T-cell (primary cell): ENCODE measurements at places on chromosomes 6 and 20.

DNA sequence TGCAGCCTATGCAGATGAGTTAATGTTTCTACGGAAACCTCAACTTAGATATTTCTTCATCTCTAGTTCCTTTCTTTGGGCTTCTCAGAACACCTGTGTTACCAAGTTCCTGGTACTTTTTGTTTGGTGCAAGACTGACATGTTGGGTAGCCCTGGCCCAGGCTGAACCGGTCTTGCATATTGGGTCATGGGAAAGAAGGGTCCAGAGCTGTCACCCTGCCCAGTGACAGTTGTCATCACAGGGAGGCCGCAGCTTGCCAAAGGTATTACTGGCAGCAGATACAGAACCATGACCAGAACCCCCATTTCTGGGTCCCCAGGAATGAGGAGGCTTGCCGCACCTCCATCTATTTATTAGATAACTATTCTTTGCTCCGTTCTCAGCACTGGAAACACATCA lies 40.2 kb downstream of the PDYN start:
- H3K27me3 ChIP-seq = peaks cover 13% of the 10 kb centered on the region
- no peak overlapping the region for H3K4me3 ChIP-seq
- DNase-seq = no peak

DNA sequence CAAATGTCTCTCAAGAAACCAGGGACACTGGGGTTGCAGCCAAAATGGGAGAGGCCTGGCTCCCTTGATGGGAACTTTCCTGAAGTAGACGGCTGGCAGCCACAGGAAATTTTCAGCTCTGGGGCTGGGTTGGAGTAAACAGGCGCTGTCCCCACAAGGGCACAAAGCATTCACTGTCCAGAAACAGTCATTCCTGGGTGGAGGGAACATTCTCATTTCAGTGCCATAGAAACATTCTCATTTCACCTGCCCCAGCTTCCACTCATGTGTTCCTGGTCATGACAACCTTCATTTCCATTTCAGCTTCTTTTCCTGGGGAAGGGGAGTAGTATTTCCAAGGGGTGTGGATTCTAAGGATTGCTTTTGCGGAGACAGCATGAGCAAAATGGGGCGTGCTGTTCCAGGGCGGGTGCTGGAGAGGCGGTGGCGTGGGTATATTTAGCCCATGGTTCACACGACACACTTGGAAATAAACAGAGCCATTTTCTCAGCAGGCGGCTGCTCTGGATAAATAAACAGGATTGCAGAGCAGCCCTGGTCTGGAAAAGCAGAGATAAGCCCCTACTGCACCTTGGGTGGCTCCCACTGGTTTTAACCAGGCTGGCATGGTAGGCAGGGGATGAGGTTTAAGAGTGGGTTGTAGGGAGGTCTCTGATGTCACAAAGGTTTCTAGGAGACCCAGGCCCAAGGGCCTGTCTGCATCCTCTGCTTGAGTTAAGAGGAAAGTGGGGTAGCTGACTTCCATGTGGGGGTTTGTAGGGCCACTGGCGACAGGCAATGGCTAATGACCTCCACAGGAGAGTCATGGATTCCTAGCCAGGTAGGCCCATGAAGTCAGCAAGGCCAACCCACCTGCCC lies 32.9 kb downstream of the COX4I2 start:
- no peak for DNase-seq
- H3K27me3 ChIP-seq = no peaks in the 10 kb centered on the region
- no peak overlapping the region for H3K27ac ChIP-seq
- H3K4me1 ChIP-seq = peaks cover 17% of the 10 kb centered on the region

DNA sequence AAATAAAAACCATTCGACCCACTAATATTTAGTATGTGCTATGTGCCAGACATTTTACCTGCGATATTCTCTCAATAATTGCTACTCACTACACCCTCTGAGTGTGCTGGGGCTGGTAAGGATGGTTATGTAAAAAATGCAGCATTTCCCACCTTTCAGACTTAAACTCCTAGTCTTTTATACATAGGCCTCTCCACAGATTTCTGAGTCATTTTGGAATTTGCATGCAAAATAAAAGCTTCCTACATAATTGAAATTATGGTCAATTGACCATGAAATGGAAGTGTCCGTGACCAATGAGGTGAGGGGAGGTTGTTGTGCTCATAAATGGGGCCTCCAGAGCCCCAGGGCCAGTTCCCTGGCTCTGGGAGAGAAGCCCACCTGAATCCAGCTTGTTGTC lies 37.7 kb upstream of the MAFB start:
- no peaks in the 10 kb centered on the region for H3K4me1 ChIP-seq
- H3K27ac ChIP-seq = no peak overlapping the region
- peaks cover 8% of the 10 kb centered on the region for H3K27me3 ChIP-seq
- DNase-seq = no peak

DNA sequence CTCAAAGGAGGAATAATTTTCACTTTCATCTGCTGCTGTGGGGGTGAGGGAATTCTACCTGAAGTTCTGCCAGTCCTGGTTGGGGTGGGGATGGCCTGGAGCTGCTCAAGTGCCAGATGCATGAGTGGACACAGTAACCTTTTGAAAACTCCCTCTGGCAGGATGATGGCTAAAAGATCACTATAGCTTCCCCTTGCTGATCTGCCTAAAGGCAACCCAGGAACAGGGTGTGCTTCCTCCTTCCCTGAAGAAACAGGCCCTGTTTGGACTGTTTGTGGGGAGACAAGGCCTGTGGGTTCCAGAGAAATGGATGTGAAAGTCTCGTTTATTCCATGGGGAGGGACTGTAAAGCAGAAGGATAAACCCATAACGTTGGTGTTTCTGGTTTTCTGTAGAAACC lies 176.9 kb downstream of the DTNBP1 start:
- H3K27me3 ChIP-seq = no peaks in the 10 kb centered on the region
- DNase-seq = no peak
- H3K4me1 ChIP-seq = peaks cover 18% of the 10 kb centered on the region
- no peak overlapping the region for H3K4me3 ChIP-seq

DNA sequence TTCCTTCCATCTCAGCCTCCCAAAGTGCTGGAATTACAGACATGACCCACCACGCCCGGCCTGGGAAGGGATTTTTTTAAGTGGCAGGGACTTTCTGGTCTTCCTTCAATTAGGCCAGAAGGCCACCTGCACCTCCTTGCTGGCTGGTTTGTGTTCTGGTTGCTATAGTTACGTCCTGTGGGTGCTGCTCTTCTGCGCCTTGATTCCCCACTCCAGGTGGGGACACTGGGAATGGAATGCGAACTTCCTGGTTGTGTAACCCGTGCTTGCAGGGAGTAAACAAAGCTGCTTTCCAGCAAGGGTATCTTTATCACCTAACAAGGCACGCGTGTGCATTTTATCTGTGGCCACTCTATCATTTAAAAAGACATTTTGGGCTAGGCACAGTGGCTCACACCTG lies 117.7 kb downstream of the PLEKHG1 start:
- no peaks in the 10 kb centered on the region for H3K27me3 ChIP-seq
- H3K27ac ChIP-seq = no peak overlapping the region
- no peaks in the 10 kb centered on the region for H3K36me3 ChIP-seq
- DNase-seq = no peak
- no peak overlapping the region for H3K4me3 ChIP-seq
- no peaks in the 10 kb centered on the region for H3K4me1 ChIP-seq

- no peak for DNase-seq
- H3K36me3 ChIP-seq = peaks cover 2% of the 10 kb centered on the region
- H3K4me1 ChIP-seq = no peaks in the 10 kb centered on the region
- H3K4me3 ChIP-seq = no peak overlapping the region
Measured at GRCh38 chr6:107444277-107444676, 15.1 kb downstream of the PDSS2 start.

DNA sequence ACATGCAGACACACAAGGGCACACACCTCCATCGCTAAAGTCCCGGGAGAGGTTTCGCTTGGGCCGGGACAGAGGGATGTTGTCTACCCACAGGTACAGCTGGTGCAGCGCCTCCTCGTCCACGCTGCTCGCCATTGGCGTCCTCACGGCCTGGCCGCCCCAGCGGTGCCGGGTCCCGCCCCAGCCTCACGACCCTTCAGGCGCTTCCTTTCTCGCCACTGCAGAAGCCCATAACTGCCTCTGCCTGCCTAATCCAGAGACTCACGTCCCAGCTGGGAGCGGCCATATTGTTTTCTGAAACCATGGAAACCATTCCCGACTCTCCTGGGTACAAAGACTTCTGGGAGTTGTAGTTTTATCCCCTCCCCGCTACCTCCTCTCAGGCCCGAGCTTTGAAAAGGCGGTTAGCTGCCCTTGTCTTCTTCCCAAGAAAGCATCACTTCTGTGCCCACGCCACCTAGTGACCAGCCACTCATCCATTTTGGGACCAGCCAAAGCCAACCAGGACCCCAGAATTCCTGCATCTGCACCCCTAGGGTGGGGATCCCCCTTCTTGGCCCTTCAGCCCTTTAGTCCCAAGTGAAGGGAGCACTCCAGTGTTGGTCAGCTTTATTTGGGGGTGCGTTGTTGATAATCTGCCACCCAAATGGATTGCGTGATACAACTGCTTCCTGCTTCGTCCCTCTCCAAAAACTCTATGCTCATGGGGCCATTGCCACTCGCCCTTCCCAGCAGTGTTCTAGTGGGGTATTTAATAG lies at the start of gene SPEF1:
SPEF1 (minus strand) TSS at position 296 of the 758 bp plus-strand sequence; CDS start at position 135, 161 bp downstream.
- H3K27me3 ChIP-seq = peaks cover 2% of the 10 kb centered on the region
- H3K4me3 ChIP-seq = peak within 1 kb of the TSS; percentile 49
- peaks cover 10% of the 10 kb centered on the region for H3K4me1 ChIP-seq
- H3K36me3 ChIP-seq = no peaks in the 10 kb centered on the region
- no peak within 1 kb of the TSS for H3K27ac ChIP-seq

DNA sequence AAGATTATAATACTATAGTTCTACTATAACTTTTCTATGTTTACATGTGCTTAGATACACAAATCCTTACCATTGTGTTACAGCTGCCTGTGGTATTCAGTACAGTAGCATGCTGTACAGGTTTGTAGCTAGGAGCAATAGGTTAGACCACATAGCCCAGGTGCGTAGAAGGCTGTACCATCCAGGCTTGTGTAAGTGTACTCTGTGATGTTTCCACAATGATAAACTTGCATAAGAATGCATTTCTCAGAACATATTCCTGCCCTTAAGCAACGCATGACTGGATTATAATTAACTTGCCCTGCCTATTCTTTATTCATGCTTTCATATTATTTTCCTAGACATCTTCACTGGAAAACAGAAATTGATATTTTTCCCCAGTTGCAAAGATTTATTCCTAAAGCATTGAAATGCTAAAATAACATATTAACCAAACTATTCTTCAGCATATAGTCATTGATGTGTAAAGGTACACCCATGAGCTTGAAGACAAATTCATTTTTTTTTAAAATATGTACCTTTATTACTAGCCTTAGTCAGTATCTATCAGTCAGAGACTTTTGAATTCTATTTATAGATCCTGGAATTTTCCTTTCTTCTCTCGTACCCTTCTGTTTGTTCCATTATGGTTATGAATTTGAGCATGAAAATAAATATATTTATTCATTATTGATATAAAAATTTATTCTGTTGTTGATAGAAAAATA lies 7.2 kb upstream of the CTAGE9 start:
- no peak overlapping the region for H3K27ac ChIP-seq
- no peak overlapping the region for H3K4me3 ChIP-seq

DNA sequence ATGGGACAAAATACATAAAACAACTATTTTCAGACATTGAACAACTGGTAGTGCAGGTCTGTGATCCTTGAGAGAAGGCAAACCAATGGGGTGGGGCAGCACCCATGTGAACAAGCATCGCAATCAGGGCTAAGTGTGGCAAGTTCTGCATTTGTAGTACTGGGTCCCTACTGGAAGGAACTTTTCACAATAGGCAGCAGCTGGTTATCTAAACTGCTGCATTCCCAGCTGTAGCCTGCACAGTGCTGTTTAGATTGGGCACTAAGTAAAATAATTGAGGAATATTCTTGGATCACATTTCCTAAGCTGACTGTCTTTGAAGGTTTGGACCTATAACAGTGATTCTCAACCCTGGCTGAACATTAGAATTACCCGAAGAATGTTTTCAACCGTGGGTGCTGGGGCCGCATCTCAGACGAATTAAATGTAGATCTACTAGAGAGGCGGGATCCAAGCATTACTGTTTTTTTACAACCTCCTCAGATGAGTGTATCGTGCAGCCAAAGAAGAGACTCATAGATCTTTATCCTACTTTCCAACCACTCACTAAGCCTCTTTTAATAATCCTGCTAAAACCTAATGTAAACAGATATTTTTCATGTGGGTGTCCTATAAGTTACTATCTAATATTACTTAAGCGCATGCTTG lies 12.4 kb upstream of the MAP3K4 start:
- no peak overlapping the region for H3K4me3 ChIP-seq
- no peaks in the 10 kb centered on the region for H3K36me3 ChIP-seq
- no peak for DNase-seq
- H3K27me3 ChIP-seq = peaks cover 2% of the 10 kb centered on the region

GRCh38 chr6:156013155-156013554 lies 557.5 kb upstream of the NOX3 start:
- peaks cover 4% of the 10 kb centered on the region for H3K4me1 ChIP-seq
- no peaks in the 10 kb centered on the region for H3K36me3 ChIP-seq
- no peak for DNase-seq
- H3K4me3 ChIP-seq = peak overlapping the region; percentile 53

DNA sequence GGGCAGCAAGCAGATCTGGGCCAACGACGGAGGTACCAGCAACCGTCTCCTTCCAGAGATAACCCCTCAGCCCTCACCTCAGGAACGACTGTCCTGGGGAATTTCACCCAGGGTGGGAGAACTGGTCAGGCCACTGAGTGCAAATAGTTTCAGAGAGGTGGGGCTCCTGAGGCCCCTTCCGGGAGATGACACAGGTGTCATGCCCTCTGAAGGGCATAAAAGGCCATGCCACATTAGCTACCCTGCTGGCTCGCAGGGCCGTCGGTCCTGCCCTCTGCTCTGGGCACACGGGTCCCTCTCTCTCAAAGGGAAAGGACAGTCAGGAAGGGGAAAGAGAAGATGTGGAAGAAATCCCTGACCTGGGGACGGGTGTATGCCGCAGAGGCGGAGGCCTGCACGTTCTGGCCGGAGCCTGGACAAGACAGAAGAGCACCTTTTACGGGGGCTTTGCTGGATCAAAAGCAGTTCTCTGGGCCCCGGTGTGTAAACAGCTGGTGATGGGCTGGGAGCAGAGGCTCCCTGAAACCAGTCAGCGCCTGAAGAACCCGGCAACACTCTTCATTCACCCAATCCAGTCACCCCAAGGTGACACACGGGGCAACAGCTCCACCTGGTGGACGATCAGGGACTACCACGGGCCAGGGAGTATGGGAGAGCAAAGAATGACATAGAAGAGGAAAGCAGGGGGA lies 6.4 kb upstream of the TAF8 start:
- peak overlapping the region; percentile 44 for H3K4me3 ChIP-seq
- H3K36me3 ChIP-seq = peaks cover 27% of the 10 kb centered on the region
- H3K27me3 ChIP-seq = no peaks in the 10 kb centered on the region
- H3K27ac ChIP-seq = peak overlapping the region; percentile 58

DNA sequence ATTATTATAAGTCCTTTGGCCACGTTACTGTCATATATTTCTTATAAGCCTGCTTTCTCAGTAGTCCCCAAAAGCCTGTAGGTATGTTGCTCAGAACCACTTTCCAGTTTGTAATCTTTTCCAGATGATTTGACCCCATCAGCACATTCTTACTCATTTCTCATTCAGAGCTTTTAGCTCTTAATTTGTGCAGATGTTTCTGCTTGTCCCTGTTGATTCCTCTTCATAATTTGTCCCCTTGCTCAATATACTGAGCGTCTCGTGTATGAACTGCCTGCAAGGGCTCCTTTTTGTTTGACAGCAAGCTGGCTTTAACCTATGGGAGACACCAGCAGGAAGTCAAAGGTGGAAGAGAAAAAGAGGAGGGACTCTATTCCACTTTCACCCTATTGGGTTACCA lies 733.8 kb upstream of the GJE1 start:
- DNase-seq = no peak
- no peak overlapping the region for H3K4me3 ChIP-seq
- peaks cover 8% of the 10 kb centered on the region for H3K27me3 ChIP-seq
- H3K27ac ChIP-seq = no peak overlapping the region
- H3K36me3 ChIP-seq = no peaks in the 10 kb centered on the region
